Activated naive CD4-positive, alpha-beta T cell treated with anti-CD3 and anti-CD28 coated beads for 36 hours (primary cell): ENCODE measurements at places on chromosomes 7 and 10. TPM values are rescaled to one million over a fixed set of nuclear protein-coding genes. Genes with fewer than 3 reads are reported as not detected.

The SLC26A5 gene
- not detected for total RNA-seq

The CPN1 gene
- total RNA-seq = not detected

The EPHB6 gene
- 22.8 TPM for total RNA-seq

The PVRIG gene
- 22.8 TPM for total RNA-seq

The STEAP1B gene
- not detected for total RNA-seq

The HILPDA gene
- total RNA-seq = 13.6 TPM

The UNCX gene
- total RNA-seq = not detected

The FFAR4 gene
- total RNA-seq = not detected

The GAD2 gene
- total RNA-seq = not detected

The ATOH7 gene
- total RNA-seq = not detected

The AVL9 gene
- total RNA-seq = 29.6 TPM

The CRHR2 gene
- total RNA-seq = not detected

The CCDC3 gene
- total RNA-seq = 0.14 TPM

The CCL26 gene
- total RNA-seq = not detected

The LEP gene
- not detected for total RNA-seq

The DLX6 gene
- not detected for total RNA-seq
